Gastroesophageal sphincter (tissue), 4 donors: ENCODE measurements at places on chromosomes 7 and 10.

DNA sequence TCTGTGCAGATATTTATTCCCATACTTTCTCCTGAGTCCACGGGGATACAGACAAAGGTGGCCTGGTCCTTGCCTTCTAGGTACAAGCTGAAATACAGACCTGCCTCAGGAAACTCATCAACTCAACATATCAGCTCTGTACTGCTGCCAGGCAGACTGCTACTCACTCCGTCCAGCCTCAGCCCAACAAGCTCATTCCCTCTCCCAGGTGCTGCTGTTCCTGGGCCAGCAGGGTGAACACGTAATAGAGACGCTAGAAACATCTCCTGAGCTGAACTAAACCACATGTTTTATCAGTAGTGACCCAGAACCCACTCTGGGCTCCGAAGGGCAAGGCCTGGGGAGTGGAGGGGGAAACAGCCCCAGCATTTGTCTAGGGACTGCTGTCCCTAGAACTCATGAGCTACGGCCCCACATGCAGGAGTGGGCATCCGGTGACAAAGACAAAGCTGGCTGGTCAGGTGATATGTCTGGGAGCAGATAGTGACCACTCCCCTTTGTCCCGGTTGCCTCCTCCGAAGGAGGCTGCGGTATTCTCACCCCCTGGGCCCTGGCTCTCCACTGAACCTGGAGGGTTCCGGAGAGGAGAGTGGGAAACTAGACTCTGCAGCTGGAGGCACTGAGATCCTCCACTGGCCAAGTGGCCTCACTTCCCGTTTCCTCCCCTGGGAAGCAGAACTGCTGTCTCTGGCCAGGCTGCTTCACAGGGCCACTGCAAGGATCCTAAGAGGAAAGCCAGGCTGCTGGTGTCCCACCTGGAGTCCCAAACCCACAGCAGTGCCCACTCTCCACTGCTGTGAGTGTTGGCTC, 116.1 kb downstream of the FAM53B start:
- no peak for ATAC-seq
- no peaks in the 10 kb centered on the region for H3K36me3 ChIP-seq
- no peaks in the 10 kb centered on the region for H3K27me3 ChIP-seq
- H3K4me3 ChIP-seq, result no peak overlapping the region

DNA sequence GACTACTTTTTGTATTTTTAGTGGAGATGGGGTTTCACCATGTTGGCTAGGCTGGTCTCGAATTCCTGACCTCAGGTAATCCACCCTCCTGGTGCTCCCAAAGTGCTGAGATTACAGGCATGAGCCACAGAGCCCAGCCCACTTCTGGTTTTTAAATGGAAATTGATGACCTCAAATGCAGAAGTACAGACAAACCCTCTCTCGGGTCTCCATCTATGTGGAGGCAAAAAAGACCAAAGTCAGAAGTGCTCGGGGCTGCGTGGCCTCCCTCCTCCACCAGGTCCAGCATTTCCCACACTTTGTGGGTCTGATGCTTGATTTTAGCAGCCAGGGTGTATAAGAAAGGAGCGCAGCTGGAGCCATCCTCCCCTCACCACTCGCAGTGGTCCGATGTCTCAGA, 187.3 kb upstream of the AUTS2 start:
- H3K4me1 ChIP-seq, result no peaks in the 10 kb centered on the region
- H3K27me3 ChIP-seq, result no peaks in the 10 kb centered on the region
- H3K36me3 ChIP-seq, result no peaks in the 10 kb centered on the region
- no peak for ATAC-seq
- H3K4me3 ChIP-seq, result no peak overlapping the region

DNA sequence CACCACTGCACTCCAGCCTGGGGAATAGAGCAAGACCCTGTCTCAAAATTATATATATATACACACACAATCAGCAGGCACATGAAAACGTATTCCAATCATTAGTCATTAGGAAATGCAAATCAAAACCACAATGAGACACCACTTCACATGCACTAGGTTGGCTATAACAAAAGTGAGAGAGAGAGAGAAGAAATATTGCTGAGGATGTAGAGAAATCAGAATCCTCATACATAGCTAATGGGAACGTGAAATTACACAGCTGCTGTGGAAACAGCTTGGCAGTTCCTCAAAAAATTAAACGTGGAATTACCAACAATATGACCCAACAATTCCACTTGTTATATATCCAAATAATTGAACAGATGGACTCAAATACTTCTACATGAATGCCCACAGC, 43.3 kb upstream of the CNNM1 start:
- ATAC-seq, result no peak
- no peaks in the 10 kb centered on the region for H3K4me1 ChIP-seq
- no peaks in the 10 kb centered on the region for H3K27me3 ChIP-seq
- no peak overlapping the region for H3K27ac ChIP-seq
- H3K36me3 ChIP-seq, result no peaks in the 10 kb centered on the region

- no peaks in the 10 kb centered on the region for H3K27me3 ChIP-seq
- no peak for ATAC-seq
- H3K27ac ChIP-seq, result no peak overlapping the region
These were observed 400.4 kb upstream of the POM121L12 start for GRCh38 chr7:52635021-52635420.

DNA sequence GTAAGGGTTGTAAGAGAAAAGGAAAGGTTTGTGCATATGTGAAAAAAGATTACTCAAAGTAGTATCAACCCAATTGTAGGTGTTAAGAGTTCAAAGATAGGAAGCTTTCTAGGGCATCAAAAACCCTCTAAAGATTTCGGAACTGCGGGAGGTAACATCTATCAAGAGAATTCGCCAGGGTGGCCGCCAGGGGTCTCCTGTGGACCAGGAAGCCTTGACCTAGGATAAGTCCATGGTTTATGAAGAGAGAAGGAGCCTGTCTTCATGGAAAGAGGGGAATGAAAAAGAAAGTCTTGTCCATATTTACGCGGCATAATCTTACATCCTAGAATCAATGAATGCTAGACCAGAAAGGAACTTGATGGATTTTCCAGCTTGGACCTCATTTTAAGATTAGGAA, 140.7 kb upstream of the CALCR start:
- H3K4me3 ChIP-seq, result no peak overlapping the region
- H3K4me1 ChIP-seq, result no peaks in the 10 kb centered on the region
- no peaks in the 10 kb centered on the region for H3K27me3 ChIP-seq
- H3K36me3 ChIP-seq, result no peaks in the 10 kb centered on the region
- H3K27ac ChIP-seq, result no peak overlapping the region

DNA sequence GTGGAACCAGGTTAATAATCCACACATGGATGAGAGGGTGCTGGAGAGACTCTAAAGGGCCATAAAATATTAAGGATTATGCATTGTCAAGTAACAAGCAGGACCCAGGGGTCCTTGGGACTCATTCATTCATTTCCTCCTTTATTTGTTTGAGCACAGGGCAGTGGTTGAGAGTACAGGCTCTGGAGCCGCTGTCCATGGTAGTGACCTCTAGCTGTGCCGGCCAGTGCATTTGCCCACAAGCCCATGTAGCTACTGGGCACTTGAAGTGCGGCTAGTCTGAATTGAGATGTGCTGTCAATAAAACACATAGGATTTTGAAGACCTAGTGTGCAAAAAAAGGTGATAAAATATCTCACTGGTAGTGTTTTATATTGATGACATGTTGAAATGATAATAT, 137.6 kb downstream of the C10orf105 start:
- H3K27ac ChIP-seq, result no peak overlapping the region
- H3K4me3 ChIP-seq, result no peak overlapping the region
- H3K36me3 ChIP-seq, result no peaks in the 10 kb centered on the region
- H3K4me1 ChIP-seq, result no peaks in the 10 kb centered on the region

DNA sequence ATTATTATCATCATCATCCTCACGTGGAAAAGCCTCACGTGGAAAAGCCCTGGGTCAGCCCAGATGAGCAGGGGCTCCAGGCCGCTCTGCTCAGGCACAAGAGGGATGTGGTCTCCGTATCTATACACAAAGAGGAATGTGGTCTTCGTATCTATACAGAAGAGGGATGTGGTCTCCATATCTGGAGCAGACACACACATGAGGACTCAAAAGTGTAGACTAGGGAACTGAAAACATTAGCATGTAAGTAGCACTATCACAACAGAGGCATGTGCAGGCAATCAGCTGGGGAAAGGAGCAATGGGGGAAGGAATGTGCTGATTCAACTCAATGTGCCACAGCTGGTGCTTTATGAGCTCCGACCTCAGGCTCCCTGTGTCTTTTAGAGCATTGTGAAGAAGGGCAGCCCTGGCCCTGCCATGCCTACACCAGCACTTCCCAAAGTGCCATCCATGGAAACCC, 86.5 kb downstream of the PLXNA4 start:
- no peaks in the 10 kb centered on the region for H3K27me3 ChIP-seq
- H3K36me3 ChIP-seq, result no peaks in the 10 kb centered on the region
- ATAC-seq, result no peak
- H3K27ac ChIP-seq, result no peak overlapping the region

DNA sequence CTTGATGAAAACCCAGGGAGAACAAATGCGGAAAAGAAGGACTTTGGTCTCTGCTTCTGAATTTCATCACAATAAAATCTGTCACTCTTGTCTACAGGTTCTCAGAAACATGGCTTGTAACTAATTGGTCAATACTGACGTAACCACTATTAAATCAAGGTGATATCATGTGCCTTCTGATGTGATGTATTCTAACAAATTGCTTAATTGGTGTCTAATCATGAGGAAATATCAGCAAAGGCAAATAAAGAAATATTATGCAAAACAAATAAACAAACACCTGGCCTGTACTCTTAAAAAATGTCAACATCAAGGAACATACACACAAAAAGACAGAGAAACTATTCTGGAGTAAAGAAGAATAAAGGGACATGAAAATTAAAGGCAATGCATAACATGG, 1165.0 kb downstream of the NXPH1 start:
- no peak overlapping the region for H3K27ac ChIP-seq
- H3K27me3 ChIP-seq, result no peaks in the 10 kb centered on the region
- H3K4me3 ChIP-seq, result no peak overlapping the region
- no peaks in the 10 kb centered on the region for H3K36me3 ChIP-seq

GRCh38 chr7:35728412-35729060, 33.6 kb upstream of the HERPUD2 start:
- no peak for ATAC-seq
- no peaks in the 10 kb centered on the region for H3K27me3 ChIP-seq
- no peaks in the 10 kb centered on the region for H3K4me1 ChIP-seq

DNA sequence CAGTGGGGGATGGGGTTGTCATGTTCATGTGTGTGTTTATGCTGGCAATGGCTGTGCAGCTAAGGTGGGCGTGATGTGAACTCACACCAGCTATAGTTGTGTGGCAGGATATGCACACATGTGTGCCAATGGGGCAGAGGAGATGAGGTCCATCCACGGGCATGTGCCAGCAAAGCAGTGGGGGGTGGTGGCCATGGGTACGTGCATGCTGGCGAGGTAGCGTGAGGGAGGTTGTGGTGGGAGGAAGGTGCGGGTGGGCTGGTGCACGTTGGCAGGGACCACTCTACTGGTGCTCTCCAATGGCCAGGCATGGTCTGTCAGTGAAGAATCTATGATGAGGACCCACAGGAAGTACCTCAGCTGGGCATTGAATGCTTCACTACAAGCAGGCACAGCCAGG, 567.5 kb upstream of the SORCS1 start:
- no peak for ATAC-seq
- H3K36me3 ChIP-seq, result no peaks in the 10 kb centered on the region
- no peak overlapping the region for H3K4me3 ChIP-seq
- no peaks in the 10 kb centered on the region for H3K27me3 ChIP-seq
- no peaks in the 10 kb centered on the region for H3K4me1 ChIP-seq
